Peyer's patch (tissue), 4 donors: ENCODE measurements at places on chromosomes 6 and 20. TPM values are rescaled to one million over a fixed set of nuclear protein-coding genes. Genes with fewer than 3 reads are reported as not detected.

The PKHD1 gene
- 0.83 TPM for total RNA-seq

The PGC gene
- total RNA-seq, result not detected

The CDH26 gene
- total RNA-seq, result 0.88 TPM

The CLPSL1 gene
- total RNA-seq, result not detected

The LY6G6C gene
- not detected for total RNA-seq

The PI16 gene
- 1.5 TPM for total RNA-seq

The RUNX2 gene
- total RNA-seq, result 1.4 TPM

The IP6K3 gene
- total RNA-seq, result 5.8 TPM

- H3K27me3 ChIP-seq, result no peaks in the 10 kb centered on the region
- H3K4me3 ChIP-seq, result no peak overlapping the region
- no peaks in the 10 kb centered on the region for H3K4me1 ChIP-seq
These were observed 158.7 kb downstream of the SYNE1 start for GRCh38 chr6:152478377-152479010.

DNA sequence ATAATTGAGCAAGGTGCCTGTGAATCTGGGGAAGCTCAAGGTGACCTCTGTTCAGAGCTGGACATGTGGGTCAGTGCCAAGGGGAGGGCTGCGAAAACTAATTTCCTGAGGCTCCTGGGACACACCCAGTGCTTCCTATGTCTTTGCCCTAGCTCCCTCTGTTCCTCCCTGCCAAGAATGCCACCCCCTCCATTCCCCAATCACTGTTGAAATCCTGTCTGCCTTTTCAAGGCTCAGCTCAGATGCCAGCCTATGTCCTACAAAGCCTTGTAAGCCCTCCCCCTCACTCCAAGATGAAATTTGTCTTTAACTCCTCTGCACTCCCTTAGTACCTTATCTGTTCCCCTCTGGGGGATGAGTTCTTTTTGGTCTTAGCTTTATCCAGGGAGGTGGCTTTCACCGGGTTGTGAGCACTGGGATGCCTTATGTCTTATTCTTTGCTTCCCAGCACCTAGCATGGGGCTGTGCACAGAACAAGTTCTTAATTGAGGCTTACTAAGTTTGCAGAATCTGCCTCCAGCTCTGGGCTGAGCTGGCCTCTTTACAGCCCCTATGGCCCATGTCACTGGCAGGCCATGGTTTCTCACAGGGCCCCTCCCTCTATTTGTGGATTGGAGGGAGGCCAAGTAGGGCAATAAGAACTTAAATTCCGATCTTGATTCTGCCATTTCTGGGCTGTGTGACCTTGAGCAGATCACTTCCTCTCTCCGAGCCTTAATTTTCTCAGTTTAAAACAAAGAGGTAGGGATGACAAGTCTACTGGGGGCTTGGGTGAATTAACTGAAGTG is 51.5 kb upstream of the EPB41L1 start:
- H3K4me1 ChIP-seq, result no peaks in the 10 kb centered on the region
- no peaks in the 10 kb centered on the region for H3K27me3 ChIP-seq
- no peak overlapping the region for H3K4me3 ChIP-seq
- no peak for DNase-seq
- H3K36me3 ChIP-seq, result no peaks in the 10 kb centered on the region

DNA sequence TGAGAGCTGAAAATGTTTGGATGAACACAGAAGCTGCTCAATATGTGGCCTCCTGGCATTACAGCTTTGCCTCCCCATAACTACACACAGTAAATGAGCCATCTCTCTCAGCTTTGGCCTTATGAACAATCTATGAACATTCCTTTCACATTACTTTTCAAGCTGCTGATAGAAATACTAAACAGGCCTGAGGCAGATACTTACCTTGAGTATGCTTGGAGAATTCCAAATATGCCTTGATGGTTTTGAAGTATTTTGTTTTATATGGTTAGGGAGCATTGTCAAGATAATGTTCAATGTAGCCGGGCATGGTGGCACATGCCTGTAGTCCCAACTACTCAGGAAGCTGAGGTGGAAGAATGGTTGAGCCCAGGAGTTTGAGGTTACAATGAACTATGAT is 104.5 kb downstream of the CD24 start:
- H3K36me3 ChIP-seq, result no peaks in the 10 kb centered on the region
- H3K27me3 ChIP-seq, result no peaks in the 10 kb centered on the region
- DNase-seq, result no peak
- H3K4me3 ChIP-seq, result no peak overlapping the region
- no peak overlapping the region for H3K27ac ChIP-seq

DNA sequence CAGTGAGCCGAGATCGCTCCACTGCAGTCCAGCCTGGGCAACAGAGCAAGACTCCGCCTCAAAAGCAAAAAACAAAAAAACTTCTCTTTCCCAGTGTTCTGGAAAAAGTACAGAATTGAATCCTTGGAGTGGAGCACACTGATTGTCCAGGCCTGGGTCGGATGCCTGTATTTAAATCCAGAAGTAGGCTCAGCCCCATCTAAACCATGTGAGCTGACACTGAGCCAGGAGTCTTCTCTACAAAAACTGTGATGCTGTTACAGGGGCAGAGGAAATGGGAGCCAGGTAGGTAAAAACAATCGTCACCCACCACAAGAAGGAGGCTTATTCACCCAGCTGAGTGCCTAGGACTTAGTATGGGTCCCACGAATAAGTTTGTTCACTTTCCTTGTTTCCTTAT is 43.0 kb upstream of the PTPN1 start:
- no peaks in the 10 kb centered on the region for H3K27me3 ChIP-seq
- no peaks in the 10 kb centered on the region for H3K36me3 ChIP-seq
- no peak overlapping the region for H3K27ac ChIP-seq

DNA sequence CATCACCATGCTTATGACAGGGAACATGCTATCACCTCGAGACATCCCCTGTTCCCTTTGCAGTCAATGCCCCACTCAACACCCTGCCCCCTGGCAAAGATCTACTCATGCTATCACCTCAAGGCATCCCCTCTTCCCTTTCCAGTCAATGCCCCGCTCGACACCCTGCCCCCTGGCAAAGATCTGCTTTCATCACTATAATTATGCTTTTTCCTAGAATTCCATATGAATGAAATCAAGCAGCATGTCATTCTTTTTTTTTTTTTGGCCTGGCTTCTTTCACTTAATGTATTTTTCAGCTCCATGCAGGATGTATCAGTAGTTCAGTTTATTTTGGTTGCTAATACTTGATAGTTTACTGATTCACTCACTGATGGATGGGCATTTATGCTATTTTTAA is 554.9 kb downstream of the CDH26 start:
- H3K4me1 ChIP-seq, result no peaks in the 10 kb centered on the region
- no peak overlapping the region for H3K4me3 ChIP-seq
- no peaks in the 10 kb centered on the region for H3K36me3 ChIP-seq
- no peak overlapping the region for H3K27ac ChIP-seq
- no peaks in the 10 kb centered on the region for H3K27me3 ChIP-seq

GRCh38 chr6:5638666-5639065 is 368.1 kb downstream of the NRN1 start:
- no peak overlapping the region for H3K4me3 ChIP-seq
- DNase-seq, result no peak
- H3K4me1 ChIP-seq, result no peaks in the 10 kb centered on the region
- H3K36me3 ChIP-seq, result no peaks in the 10 kb centered on the region

DNA sequence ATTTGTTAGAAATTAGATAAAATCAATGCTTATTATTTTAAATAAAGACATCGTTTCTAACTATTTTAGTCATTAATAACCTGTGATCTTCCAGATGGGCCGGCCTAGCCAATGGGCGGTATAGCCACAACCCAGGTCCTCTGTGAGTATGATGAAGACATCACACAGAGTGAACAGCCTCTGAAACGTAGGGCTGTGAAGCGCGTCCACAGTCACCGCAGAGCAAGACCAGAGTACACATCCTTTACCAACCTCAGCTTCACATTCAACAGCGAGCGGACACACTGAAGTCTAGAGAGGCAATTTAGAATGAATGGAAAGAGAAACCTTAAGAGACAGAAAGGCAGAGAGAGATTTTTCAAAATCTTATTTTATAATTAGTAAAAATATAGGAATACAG is 125.0 kb upstream of the RPS6KA2 start:
- H3K4me1 ChIP-seq, result no peaks in the 10 kb centered on the region
- H3K27ac ChIP-seq, result no peak overlapping the region
- no peaks in the 10 kb centered on the region for H3K36me3 ChIP-seq
- peak; percentile 70 for DNase-seq

GRCh38 chr20:52684905-52685304 is 287.3 kb upstream of the TSHZ2 start:
- no peaks in the 10 kb centered on the region for H3K4me1 ChIP-seq
- no peaks in the 10 kb centered on the region for H3K27me3 ChIP-seq
- H3K36me3 ChIP-seq, result no peaks in the 10 kb centered on the region
- H3K4me3 ChIP-seq, result no peak overlapping the region
- no peak overlapping the region for H3K27ac ChIP-seq
- DNase-seq, result no peak

GRCh38 chr6:54191461-54191860 is 80.2 kb downstream of the MLIP start:
- no peaks in the 10 kb centered on the region for H3K27me3 ChIP-seq
- no peak for DNase-seq
- H3K4me3 ChIP-seq, result no peak overlapping the region
- H3K27ac ChIP-seq, result no peak overlapping the region

DNA sequence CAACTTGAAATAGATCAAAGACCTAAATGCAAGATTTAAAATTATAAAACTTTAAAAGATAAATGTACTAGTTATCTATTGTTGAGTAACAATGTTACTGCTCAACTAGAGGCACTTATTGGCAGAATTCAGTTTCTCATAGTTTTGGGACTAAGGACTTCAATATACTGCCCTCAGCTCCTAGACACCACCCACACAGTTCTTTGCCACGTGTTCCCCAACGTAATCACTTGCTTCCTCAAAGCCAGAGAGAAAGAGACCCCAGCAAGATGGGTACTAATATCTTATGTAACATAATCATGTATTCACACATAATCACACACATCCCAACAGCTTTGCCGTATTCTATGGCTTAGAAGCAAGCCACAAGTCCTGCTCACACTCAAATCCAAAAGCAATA is 50.3 kb upstream of the SLC22A16 start:
- H3K27ac ChIP-seq, result no peak overlapping the region
- no peak for DNase-seq
- no peak overlapping the region for H3K4me3 ChIP-seq
- H3K27me3 ChIP-seq, result no peaks in the 10 kb centered on the region
- no peaks in the 10 kb centered on the region for H3K36me3 ChIP-seq

DNA sequence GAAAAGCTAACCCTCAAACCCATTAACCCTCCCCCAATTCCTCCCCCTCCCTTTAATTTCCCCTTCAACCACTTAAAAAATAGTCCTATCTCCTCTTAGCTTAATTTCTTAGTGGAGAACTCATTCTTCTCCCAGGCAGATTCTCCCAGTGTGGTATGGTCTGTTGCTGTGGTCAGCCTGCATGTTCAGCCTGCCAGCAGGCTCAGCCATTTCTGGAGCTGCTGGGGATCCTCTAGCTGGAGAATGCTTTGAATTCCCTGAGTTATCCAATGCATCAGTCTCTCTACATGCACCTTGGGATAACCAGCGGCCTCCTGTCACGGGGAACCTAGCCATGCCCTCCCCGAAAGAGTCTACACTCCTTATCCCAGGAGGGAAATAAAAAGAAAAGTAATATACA is 375.4 kb upstream of the RSPO3 start:
- no peaks in the 10 kb centered on the region for H3K27me3 ChIP-seq
- H3K4me1 ChIP-seq, result no peaks in the 10 kb centered on the region
- H3K36me3 ChIP-seq, result no peaks in the 10 kb centered on the region
- no peak overlapping the region for H3K4me3 ChIP-seq
- no peak overlapping the region for H3K27ac ChIP-seq
- no peak for DNase-seq

DNA sequence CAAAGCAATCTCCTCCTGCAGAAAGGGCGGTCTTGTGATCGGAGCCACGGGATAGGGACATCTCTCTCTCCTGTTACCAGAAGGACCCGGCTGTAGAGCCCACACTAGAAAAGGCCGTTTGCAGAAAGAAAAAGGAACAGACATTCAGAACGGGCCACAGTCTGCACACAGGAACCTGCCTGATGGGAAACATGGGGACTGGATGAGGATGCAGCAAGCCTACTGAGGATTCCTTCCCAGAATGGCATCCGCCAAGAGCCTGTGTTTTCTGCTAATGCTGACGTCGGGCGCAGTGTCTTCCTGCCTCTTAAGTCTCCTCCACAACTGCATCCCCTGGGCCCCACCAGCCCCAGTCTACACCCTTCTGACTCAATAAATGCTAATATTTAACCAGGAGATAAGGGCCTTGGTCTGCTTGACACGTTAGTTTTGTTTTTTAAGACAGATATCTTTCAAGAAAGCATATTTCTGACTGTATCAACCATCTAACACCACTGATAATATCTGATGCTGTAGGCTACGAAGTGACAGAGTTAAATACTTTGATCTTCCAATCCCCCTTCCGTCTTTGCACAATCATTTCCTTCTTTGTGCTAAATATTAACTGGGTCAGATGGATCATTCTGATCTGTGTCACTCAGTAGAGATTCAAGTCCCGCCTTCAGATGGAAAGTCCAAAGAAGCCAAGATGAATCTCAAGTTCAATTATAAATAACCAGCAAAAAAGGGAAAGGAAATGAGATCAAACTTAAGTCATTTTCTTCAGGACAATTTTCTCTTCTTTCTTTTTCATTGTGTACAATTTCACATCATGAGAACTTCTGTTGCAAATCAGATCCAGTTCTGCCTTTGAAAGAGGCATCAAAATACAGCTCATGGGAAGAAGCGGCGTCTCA is 20.7 kb downstream of the FAM50B start:
- no peaks in the 10 kb centered on the region for H3K36me3 ChIP-seq
- H3K27ac ChIP-seq, result no peak overlapping the region
- no peaks in the 10 kb centered on the region for H3K27me3 ChIP-seq
- no peaks in the 10 kb centered on the region for H3K4me1 ChIP-seq
- DNase-seq, result peak; percentile 59

DNA sequence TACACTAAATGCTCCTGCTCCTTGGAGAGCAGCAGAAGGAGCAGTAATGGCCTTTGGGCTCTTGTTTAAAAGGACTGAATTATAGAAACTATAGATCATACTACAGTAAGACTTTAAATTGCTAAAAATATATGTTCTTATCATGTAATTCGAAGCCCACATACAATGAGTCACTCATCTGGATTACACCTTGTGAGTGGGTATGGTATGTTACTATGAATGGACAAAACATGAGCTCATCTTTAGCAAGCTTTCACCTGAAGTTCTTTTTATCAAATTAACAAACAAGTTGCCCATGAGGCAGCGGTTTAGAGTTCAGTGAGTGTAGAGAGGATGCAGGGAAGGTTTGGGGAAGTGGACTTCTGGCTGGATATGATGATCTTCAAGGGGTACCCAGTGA is 114.4 kb upstream of the CCN2 start:
- DNase-seq, result no peak
- H3K4me1 ChIP-seq, result no peaks in the 10 kb centered on the region
- H3K27me3 ChIP-seq, result no peaks in the 10 kb centered on the region
- no peaks in the 10 kb centered on the region for H3K36me3 ChIP-seq
- no peak overlapping the region for H3K4me3 ChIP-seq
